ENCODE measurements at places on chromosomes 7 and 10.

- DNase-seq = no peak
Measured at GRCh38 chr10:119491966-119492757, 50.4 kb downstream of the RGS10 start.

- no peak for DNase-seq
Measured at GRCh38 chr7:102286237-102287110, at the start of gene SH2B2. Gene SH2B2, plus strand, starts transcription at chr7:102286868. Its CDS starts 13,683 bp downstream, at chr7:102300551.

DNA sequence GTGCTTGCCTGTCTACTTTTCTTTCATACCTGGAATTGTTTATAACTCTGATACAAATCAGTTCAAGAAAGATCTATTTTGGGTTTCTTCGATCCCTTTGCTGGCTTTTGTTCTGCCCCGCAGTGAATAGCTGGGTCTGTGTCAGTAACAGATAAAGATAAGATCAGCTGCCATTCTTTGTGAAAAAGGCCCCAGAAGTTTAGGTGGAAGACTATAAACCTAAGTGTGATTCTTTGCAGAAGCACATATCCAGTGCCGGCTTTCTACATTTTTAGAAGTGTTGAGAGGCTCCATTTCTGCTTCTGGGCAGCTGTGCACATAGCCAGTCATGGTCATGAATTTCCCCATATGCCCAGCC lies 686.4 kb upstream of the C7orf33 start:
- DNase-seq = no peak

- DNase-seq = no peak
Measured at GRCh38 chr10:13195016-13195415, 33.7 kb downstream of the MCM10 start.

- no peak for DNase-seq
Measured at GRCh38 chr10:43284341-43284910, 17.6 kb upstream of the RASGEF1A start.

GRCh38 chr7:779480-779879 lies 52.4 kb upstream of the PRKAR1B start:
- DNase-seq = no peak

- DNase-seq = no peak
Measured at GRCh38 chr10:84903320-84903719, 574.9 kb downstream of the CCSER2 start.
